CD4-positive, alpha-beta T cell treated with Interferon gamma for 1 hour (primary cell): ENCODE measurements at places on chromosomes 7 and 10.
A peak's percentile ranks its signal among the peaks of the same experiment; 100 is the strongest.

DNA sequence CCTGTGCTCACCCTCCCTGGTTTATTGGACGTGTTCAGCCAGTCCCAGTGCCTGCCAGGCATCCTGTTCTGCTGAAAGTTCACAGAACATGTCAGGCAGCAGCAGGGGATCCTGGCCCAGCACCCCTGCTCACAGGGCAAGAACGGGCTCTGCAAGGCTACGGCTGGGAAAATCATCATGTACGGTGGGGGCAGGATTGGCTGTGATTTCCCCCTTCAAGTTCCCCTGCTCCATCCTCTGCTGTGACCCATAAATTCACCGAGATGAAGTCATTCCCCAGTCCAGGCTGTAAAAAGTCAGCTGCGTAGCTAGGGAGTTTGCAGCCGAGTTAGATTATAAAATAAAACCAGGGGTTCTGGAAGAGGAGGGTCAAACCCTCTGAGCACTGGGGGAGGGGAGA is 484.1 kb upstream of the ZMIZ1 start:
- DNase-seq, result no peak

DNA sequence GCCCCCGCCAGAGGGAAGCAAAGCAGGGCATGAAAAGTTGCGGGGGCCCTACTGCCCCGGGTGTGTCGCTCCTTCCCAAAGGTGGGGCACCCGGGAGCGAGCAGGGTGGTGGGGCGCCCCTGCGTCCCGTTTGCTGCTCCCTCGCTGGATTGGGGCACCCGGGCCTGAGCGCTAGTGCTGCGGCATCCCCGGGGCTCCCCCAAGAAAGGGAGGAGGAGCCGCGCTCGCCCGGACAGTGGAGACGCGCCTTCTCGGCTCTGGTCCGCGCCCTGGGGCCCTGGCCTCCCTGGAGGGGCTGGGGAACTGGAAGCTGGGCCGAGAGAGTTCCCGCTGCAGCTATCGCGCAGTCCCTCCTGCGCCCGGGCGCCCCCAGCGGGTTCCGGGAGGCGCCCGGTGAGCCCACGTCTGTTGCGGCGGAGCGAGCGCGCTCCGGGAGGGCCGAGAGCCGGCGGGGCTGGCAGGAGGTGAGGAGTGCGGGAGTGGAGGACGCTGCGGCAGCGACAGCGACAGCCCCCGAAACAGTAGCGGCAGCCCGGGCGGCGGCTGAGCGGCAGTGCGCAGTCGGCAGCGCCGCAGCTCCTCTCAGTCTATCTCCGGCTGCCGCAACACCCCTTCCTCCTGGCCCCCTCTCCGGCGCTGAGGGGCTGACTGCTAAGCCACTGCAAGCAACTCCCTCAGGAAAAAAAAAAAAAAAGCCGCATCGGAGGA is 504 bp upstream of the BMPER start:
- no peak for DNase-seq

- DNase-seq, result no peak
Observed at GRCh38 chr10:75801121-75801520, 369.7 kb downstream of the LRMDA start.

- no peak for DNase-seq
Observed at GRCh38 chr10:4648999-4649398, 177.0 kb upstream of the AKR1E2 start.

DNA sequence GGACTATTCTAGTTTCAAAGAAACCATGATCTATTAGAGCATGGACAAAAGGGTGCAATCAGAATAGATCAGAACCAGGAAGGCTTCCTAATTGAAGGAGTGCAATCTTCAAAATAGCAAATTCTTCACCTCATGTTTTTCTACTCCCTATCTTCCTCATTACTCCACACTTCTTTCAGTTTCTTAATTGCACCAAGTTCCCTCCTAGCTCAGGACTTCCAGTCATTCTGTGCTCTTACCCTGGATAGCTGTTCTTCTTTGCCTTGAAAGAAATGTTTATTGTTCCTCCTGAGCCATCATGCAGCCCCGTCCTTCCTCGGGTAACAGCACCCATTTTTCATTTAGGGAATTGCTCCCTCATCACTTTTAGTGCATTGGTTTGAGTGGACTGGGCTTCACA is 23.1 kb downstream of the TRPV5 start:
- no peak for DNase-seq

DNA sequence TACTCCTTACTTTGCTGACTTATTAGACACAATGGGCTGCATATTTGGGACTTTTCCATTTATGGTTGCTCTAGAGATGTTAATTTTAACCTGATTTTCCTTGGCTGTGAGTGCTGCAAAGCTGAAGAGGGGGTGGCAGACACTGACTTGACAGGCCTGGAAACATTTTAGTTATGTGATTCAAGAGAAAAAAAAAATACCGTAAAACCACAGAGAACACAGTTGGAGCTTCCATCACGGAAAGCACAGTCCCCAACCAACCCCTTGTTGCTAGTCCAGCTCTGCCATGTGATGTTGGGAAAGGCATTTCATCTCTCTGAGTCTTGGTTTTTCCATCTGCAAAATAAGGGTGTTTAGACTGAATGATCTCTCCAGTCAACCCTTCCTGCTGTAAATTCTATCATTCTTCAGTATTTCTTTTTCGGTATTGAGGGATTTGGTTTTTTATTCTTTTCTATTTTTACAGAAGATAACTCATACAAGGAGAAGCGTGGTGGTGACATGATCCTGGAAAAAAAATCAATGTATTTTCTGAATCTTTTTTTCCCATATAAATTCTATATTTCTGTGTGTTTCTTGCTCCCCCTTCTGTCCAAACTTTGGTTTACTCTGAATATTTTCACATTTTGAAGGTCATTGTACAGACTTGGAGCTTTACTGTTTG is 246.1 kb downstream of the REEP3 start:
- DNase-seq, result no peak

- peak; percentile 29 for DNase-seq
Observed at GRCh38 chr10:80382989-80383388, 25.4 kb upstream of the PRXL2A start.

DNA sequence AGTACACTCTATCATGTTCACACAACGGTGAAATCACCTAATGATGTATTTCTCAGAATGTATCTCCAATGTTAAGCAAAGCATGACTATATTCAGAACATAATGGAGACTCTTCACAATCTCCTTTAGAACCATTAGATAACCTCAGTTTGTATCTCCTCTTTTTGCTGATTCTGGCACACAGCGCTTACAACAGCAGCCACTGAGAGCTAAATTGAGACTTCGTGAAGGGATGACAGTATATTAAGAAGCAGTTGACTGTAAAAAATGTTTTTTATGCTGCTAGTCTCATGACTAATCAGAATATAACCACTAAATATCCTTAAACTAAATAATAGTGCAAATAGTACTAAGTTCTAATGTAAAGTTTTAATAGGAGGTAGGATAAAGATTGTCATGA is 46.9 kb downstream of the KMT2E start:
- DNase-seq, result no peak

DNA sequence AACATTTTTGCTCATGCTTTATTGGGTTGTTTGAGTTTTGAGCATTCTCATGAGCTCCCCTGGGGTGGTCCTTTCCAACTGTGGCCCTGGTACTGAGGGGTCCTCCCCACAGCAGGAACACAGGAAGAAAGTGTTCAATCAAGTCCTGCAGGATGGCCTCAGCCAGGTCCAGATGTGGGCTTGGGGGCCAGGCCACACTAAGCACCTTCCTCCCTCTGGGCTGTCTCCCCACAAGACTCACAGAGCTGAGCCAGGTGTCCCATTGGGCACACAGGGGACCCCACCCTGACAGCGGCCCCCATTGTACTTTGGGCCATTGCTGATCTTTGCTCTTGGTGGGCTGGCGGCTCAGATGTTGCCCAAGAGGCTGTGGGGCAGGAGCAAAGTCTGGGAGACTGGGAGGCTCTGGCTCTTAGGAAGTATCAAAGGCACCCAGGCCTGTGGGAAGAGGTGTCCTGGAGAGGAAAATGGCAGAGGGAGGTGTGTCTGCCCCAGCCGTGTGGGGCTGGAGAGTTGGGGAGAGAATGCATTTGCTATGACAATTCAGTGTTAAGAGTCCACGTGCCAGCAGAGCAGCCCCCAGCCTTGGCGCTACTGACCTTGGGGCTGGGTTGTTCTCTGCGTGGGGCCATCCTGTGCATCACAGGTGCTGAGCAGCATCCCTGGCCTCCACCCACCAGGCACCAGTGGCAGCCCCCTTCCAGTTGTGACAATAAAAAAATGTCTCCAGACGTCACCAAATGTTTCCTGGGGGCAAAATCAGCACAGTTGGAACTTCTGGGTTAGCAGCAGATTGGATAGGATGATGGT is 17.8 kb downstream of the SCART1 start:
- no peak for DNase-seq

DNA sequence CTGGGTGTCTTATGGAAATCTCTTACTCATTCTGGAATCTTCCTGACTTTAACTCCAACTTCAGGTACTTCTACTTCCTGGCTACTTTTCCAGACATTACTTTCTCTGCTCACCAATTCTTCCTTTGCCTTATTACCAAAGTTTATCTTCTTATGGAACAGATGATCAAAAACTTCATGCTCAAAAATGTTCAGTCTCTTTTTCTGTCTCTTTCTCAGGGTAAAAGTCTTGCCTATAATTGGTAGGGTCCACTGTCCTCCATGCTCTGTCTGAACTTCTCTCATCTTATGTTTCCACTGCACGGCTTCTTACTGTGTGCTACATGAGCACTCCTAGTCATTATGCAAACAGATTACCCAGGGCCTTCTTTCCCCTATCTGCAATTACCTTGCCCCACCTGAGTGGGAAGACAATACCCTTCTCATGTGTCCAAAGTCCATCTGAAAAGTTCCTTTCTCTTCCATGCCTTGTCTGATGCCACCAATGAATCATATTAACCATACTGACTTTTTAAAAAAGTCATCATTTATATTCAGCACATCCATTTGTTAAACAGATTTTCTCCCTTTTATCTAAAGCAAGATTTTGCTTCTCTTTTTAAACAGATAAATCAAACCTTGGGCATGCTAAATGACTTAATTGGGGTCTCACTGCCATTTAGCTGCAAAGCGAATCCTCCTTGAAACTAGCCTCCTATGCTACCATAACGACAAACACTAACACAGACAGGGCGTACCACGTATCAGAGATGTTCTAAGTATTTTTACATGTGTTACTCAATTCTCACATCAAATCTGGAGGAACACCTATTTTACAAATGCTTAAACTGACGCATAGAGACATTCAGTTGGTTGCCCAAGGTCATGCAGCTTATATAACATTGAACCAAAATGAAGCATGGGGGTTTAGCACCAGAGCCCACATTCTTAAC is 48.8 kb downstream of the SEMA3C start:
- DNase-seq, result no peak

- DNase-seq, result no peak
Observed at GRCh38 chr7:66138994-66139752, 24.5 kb downstream of the CRCP start.

- DNase-seq, result peak; percentile 53
Observed at GRCh38 chr10:89887830-89888229, 186.4 kb downstream of the KIF20B start.

GRCh38 chr7:92404170-92404614 is 43.1 kb upstream of the GATAD1 start:
- no peak for DNase-seq
